NCI-H345 (cell line): ENCODE measurements at places on chromosomes 6 and 20.

GRCh38 chr6:74404366-74404765, 708.4 kb downstream of the CD109 start:
- DNase-seq: no peak

- peak; percentile 16 for DNase-seq
Observed at GRCh38 chr6:123966618-123967017, 163.0 kb downstream of the NKAIN2 start.

- no peak for DNase-seq
Observed at GRCh38 chr6:16625291-16626265, 135.7 kb downstream of the ATXN1 start.

DNA sequence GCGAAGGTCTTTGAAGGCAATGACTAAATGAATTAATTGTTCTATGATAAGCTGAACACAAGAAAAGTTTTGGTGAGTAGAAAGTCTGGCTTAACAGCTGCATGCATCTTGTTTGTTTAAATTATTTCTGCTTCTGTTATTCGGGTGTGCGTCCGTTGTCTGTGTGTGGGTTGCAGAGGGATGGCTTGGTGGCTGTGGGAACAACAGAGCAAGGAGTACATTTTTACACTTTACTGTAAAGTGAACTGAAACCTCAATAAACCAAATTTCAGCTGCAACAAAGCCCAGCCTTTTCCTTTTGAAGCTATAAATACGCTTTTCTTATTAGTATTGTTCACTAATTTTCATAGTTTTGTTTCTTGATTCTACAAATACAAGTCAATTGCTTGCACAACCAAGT, 3.5 kb upstream of the LAMP5 start:
- no peak for DNase-seq

DNA sequence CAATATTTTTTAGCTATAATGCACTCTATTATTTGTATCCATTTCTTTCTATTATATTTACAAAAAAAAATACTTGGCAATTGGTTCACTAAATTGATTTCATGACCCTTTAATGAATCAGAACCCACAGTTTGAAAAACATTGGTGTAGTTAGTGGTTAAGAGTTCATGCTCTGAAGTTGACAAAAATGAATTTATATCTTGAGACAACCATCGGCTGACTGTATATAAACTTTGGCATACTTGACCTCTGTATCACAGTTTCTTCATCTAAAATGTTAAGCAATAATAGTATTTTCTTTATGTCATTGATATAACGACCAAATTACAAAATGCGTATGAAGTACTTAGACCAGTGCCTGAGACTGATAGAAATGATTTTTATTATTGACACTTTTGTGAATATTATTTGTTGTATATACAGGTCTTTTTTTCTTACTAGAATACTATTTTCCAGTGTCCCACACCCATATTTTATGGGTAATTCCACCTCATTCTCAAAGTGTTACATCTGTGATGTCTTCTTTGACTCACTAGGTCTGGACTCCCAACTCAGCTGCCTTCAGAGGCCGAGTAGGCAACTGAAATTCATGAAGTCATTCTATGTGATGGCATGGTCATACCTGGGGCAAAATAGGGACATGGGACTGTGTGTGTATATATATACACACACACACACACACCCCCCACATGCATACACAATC, 459.2 kb downstream of the RFPL4B start:
- DNase-seq: no peak

GRCh38 chr20:25863536-25864325, 167.1 kb upstream of the ZNF337 start:
- no peak for DNase-seq

DNA sequence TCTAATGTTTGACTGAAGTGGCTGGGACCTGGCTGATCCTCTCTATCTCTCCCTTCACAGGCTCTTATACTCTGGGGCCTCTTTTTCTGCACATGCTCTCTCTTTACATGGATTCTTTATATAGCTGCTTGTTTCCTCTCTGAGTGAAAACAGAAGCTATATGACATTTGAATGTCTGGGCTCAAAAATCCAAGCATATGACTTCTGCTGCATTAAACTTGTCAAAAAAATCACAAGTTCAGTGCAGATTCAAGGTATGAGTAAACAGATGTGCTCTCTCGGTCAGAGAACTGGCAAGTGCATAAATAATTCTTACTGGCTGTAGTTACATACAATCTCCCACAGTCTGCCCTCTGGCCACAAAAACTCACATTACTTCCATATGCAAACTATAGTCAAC, 96.6 kb downstream of the LCA5 start:
- no peak for DNase-seq

GRCh38 chr20:42795111-42795695, 394.5 kb downstream of the PTPRT start:
- DNase-seq: peak; percentile 89

GRCh38 chr6:32947552-32948465, 5.1 kb downstream of the HLA-DMA start:
- DNase-seq: peak; percentile 10

DNA sequence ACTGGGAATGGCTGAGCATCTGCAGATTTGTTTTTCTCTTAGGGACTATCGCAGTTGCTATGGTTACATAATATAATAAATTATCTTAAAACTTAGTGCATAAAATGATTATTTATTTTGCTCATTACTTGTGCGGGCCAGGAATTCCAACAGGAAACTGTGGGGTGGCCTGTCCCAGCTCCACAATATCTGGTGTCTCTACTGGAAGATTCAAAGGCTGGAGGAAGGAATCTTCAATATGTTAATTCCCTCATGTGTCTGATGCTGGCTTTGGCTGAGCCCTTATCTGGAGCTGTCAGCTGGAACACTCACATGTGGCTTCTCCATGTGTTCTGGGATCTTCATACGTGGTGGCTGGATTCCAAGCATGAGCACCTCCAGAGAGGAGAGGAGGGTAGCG, 23.9 kb upstream of the B3GAT2 start:
- no peak for DNase-seq

DNA sequence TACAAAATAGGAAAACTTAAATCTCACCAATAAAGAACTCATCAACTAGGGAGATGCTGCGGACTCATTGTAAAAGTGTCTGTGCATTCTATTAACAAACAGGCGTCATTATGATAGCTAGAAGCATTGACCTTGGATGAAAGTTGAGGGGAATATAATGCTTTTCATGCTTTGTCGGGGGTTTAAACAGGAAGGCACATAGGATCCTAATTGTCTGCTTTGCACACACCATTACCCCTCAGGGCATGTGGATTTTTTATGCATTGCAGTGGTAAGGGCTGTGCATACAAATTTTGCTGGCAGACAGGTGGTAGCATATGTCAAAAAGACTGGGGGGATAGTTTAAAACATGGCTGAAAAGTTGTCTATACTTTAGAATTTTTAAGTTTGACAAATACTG, 447.9 kb upstream of the PLCB4 start:
- DNase-seq: peak; percentile 53

- DNase-seq: no peak
Observed at GRCh38 chr20:16387666-16388065, 185.6 kb downstream of the KIF16B start.

DNA sequence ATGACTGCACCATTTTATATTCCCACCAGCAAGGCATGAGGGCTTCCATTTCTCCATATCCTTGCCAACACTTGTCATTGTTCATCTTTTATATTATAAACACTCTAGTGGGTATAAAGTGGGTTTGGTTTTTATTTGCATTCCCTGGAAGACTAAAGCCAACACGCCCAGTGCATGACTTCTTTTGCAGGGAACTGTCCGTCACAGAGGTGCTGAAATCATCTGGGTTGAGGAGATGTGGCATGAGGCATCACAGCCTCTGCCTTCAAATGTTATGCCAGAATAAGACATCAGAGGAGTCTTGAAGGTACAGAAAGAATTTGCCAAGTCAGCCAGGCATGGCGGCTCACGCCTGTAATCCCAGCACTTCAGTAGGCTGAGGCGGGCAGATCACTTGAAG, 29.9 kb upstream of the FAM210B start:
- DNase-seq: no peak

DNA sequence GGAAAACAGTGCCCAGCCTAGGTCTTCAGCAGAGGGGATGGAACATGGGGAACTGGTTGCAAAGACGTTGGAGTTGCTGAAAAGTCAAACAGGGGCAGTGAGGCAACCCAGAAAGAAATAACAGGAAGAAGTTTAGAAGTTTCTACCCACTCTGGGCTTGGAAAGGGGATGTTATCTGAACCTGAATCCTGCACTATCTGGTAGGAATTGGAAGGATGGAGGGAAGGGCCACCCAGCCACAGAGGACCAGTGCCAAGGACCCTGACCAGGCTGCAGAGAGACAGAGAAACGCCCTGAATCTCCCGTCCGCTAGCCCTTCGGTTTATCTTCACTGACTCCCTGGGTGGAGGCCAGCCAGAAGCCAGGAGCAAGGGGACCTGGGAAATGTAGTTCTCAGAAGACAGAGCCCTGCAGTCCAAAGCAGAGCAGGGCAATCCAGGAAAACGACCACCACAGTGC, 217.3 kb upstream of the RREB1 start:
- no peak for DNase-seq

- no peak for DNase-seq
Observed at GRCh38 chr20:13418263-13419229, 197.5 kb downstream of the ISM1 start.

DNA sequence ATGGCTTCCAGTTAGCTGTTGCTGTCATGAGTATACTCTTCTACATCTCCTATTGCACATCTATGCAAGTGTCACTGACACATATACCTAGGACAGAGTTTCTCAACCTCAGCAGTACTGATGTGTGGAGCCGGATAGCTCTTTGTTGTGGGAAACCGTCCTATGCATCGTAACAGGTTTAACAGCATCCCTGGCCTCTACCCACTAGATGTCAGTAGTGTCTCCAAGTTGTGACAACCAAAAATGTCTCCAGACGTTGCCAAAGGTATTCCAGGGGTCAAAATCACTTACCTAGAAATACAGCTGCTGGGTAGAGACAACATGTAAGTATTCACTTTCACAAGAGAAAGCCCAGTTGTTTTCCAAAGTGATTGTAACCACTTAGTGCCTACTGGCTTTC, 637.6 kb downstream of the RNF144B start:
- peak; percentile 56 for DNase-seq

DNA sequence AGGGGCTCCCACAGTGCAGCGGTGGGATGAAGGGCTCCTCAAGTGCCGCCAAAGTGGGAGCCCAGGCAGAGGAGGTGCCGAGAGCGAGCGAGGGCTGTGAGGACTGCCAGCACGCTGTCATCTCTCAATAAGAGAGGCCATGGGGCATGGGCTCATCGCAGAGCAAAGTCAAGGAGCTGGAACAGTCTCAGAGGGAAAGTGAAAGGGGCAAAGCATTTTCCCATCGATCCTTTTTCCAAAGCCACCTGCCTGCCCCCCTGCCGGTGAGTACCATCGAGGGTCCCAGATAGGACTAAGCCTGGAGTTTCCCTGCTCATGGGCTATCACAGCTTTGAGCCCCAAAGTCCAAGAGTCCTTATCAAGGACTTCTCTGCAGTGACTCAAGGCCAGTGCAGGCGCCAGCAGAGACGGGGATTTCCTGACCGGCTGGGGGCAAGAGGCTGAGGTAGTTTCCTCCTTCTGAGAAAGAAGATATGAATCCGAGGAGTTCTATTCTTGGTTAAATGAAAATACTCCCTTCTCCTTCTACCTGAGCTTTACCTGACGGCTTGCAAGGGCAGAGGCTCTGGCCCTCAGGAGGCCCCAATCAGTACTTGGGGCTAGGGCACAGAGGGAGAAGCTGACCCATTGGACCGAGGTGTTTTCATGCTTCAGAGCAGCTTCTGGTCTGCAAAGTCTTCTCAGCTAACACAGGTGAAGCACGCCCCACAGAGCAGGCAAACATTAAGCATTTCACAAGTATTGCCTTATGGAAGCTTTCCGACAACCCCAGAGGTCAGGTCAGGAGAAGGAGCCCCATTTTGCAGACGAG, 22.6 kb downstream of the ETV7 start:
- DNase-seq: no peak

DNA sequence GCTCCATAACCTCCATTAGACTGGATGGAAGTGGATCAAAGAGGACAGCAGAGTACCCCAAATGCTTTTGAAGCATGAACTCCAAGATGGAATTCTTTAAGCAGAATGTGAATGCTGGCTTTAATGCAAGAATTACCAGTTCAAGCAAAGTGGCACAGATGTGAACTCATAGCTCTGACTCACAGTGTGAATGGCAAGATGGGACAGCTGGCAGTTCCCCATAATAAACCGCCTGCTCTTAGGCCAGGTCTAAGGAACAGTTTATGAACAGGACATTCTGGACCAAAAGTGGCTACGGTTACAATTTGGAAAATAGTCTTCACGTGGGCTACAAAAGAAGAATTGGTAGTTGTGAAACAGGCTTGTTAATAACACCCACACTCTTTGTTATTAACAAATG, 76.5 kb downstream of the SPTLC3 start:
- DNase-seq: no peak

GRCh38 chr6:110390404-110390803, 25.0 kb downstream of the DDO start:
- DNase-seq: no peak

GRCh38 chr6:163538331-163538730, 123.8 kb downstream of the QKI start:
- no peak for DNase-seq

DNA sequence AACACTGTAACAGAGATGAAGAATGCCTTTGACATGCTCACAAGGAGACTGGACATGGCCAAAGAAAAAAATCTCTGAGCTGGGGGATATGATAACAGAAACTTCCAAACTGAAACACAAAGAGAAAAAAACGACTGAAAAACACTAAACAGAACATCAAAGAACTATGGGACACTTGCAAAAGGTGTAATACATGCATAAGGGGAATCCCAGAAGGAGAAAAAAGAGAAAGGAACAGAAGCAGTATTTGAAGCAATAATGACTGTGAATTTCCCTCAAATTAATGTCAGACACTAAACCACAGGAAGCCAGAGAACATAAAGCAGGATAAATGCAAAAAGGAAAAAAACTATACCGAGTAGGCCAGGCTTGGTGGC, 117.4 kb upstream of the ARID1B start:
- no peak for DNase-seq

DNA sequence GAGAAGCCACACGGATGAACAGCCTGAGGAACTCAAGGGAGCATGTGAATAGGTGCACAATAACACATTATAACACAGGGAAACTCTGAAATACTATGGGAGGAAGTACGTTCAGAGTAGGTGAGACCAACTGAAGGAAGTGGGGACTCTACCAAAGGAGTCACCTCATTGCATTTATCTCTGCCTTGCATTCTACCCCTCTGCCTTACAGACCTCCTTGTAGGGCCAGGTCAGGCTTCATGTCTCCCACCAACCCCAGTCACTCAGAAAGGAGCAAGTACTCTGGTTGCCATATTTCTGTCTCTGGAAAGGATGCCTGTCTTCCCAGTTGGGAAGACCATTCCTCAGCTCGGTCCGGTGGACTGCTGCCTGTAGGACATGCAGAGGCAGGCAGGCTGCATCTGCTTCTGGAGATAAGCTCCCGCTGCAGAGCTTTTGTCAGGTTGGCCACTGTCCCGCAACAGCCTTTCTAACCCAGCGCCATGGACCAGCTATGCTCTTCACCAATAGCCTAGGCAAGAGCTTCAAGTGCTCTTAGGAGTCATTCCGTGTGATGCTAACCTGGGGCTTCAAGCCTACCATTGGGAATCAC, 51.6 kb upstream of the ASIP start:
- no peak for DNase-seq

- no peak for DNase-seq
Observed at GRCh38 chr20:13285408-13285807, 64.3 kb downstream of the ISM1 start.

- DNase-seq: no peak
Observed at GRCh38 chr20:2955257-2955970, 82.1 kb downstream of the PTPRA start.
